ENCODE measurements at places on chromosomes 4 and X.

DNA sequence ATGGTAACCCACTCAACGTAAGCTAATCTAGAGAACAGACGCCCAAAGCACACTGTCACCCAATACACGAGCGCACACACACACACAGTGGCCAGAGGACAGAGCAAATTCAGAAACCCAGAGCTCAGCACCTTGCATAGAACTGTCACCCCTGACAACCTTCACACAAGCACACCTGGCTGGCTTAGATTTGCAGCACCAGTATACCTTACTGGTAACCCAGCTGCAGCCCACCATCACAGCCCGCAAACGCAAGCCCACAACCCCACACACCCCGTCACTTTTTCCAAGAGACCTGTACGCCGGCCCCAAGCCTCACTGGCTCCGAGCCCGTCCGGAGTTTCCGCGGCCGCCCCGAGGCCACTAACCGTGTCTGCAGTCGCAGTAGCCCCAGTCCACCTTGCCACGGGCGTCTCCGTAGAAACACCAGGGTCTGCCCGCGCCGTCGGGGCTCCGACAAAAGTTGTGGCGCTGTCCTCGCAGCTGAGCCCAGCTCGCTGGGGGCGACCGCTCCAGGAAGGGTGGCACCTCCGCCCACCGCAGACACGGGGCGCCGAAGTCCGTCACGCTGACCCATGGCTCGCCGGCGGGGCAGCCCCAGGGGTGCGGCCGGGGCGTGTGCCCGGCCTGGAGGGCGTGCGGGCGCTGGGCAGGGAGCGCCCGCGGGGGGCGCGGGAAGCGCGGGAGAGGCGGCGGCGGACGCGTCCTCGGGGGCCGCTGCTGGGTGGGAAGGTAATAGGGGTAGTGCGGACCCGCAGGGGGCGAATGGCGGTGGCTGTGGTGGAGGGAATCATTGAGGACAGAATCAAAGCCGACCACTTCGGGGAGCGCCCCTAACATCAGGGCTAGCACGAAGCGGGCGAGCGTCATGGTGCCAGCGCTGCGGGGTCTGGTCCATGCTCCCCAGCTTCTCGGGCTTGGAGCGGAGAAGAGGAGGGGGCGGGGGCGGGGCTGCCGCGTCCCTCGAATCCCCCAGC lies 664 bp downstream of the PRSS12 start:
- no peak for DNase-seq

GRCh38 chr4:138861135-138861534 lies 154.4 kb upstream of the NOCT start:
- DNase-seq, result peak; percentile 60

DNA sequence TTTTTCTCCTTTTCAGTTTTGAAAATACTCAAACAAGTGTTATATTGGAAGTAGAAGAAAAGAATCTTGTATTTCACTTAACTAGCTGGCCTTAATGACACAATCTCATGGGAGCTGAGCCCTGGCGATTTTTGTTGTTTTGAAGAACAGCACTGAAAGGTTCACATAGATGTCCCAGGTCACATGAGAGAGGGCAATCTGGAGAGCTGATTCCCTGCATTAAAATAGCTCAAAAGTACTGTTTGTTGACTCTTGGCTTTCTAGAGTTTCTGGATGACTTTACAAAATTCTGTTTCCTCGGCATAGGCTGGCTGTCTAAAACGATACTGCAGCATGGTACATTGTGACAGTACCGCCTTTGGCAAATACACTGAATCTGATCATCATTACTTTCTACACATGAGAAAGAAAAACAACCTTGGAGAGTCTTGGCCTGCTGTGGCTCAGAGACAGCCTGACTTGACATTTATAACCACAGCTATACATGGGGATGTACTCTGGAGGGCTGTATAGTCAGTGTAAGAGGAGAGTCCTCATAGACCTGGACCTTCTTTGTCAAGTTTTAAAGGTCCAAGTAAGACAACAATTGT lies 119.8 kb upstream of the PDLIM3 start:
- DNase-seq, result no peak

DNA sequence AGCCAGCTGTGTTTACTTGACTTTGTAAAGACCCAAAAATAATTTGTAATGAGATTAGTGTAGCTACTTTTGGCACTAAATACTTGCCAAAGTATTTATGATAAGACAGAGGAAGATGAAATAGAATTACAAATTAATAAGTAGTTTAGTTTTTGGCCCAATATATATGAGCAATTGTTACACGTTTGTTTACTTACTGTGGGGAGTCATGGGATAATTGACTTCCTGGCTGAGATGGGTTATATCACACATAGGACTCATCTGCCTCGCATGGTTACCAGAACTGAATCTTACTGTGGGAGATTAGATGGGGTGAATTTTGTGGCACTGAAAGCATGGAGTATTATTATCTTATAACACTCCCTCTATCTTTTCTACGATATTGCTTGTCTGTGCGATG lies 66.6 kb downstream of the INTS12 start:
- DNase-seq, result no peak

DNA sequence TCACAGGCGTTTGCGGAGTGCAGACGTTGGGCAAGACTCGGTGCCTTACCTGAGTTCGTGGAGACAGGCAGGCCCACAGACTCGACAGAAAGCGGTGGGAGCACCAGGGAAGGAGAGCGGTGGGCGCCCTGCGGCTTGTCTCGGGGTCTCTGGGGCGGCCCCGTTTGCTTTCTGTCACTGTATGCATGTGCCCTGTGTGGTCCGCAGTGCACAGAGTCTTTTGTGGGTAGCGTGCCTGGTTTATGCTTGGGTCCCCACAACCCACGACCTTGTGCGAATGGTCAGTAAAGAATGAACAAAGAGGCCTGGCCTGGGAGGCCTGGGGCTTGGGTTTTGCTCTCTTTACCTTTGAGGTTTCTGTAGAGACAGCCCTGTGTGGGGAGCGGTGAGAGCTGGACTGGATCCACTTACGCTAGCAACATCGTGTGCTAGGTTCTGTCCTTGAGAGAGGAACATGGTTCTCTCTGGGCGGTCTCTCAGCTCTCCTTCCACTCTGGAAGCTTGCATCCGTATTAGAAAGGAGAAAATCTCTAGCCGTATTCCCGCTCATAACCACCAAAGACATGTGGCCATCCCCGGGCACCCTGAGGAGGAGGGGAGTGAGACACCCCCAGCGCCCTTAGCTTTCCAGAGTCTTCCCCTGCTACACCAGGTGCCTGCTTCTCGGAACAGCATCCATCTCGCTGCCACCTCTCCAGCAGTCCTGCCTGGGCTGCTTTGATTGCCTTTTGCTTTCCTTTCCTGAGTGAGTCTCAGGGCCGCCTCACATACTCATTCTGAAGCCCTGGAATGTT lies 1.2 kb downstream of the TADA2B start:
- DNase-seq, result no peak

DNA sequence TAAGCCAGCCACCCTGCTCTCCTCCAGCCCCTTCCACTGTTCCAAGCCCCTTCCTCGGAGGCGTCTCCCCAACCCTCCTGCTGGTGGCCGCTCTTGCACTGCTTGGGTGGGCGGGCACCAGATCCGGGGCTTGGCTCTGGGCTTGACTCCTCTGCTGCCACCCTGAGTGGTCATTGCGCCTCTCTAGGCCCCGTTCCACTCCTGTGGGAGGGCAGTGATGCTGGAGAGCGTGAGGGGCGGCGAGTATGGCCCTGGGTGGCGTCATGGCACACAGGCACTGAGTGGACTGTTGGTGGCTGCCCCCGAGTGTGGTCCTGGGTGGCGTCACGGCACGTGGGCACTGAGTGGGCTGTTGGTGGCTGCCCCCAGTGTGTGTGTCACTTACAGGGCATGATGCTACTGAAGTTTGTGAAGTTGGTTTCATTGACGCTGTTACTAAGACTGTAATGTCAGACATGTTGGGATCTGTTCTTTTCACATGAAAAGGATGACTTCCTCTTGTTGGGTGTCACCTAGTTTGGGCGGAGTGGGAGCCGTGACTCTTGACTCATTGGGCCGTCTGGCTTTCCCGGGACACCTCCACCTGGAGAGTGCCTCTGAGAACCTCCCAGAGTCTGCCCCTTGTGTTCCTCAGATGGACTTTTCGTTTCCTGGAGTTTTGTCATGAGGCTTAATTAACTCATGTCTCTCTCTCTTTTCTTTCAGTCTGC lies 55.9 kb upstream of the HGFAC start:
- no peak for DNase-seq

Data from fibroblast of skin of abdomen (primary cell).